Esophagus muscularis mucosa (tissue), 4 donors: ENCODE measurements at places on chromosomes 16 and 17. TPM values are rescaled to one million over a fixed set of nuclear protein-coding genes. Genes with fewer than 3 reads are reported as not detected.

DNA sequence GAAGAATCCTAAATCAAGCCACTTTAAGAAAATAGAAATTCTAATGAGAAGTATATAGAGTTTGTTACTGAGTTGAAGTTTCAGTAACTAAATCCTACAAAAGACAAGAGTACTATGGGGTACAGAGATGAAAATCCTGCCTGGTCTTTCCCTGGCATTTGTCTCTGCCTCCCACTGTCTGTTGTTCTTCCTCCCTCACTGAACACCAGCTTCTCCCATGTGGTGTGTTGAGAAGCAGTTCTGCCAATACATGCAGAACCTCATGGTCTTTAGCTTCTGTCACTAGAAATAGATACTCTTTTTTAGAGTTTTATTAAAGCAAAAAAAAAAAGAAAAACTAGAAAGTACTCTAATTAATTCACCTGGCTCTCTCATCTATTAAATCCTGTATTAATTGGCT lies 664.4 kb downstream of the CDH8 start:
- no peak for DNase-seq
- H3K27ac ChIP-seq, result no peak overlapping the region
- H3K36me3 ChIP-seq, result no peaks in the 10 kb centered on the region
- no peaks in the 10 kb centered on the region for H3K4me1 ChIP-seq
- no peak overlapping the region for H3K4me3 ChIP-seq
- H3K27me3 ChIP-seq, result no peaks in the 10 kb centered on the region

- H3K36me3 ChIP-seq, result peaks cover 9% of the 10 kb centered on the region
- H3K27me3 ChIP-seq, result no peaks in the 10 kb centered on the region
- peak overlapping the region; percentile 97 for H3K27ac ChIP-seq
Observed at GRCh38 chr17:9244066-9245052, 223.0 kb downstream of the NTN1 start.

DNA sequence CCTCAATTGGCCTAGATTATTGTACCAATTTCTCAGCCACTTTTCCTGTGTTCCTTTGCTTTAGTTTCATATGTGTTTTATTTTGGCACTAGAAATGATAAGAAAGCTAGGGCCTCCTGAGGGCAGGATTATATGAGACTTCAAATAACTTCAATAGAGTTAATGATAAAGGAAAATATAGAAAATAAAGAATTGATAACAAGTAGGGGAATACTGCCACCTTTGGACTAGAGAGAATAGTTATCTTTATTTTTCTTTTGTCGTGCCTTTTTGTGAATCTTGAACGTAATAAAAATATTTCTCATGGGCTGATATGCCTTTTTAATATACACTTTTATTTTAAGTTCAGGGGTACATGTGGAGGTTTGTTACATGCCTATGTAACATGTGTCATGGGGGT lies 29.3 kb upstream of the RBL2 start:
- no peak overlapping the region for H3K4me3 ChIP-seq
- H3K36me3 ChIP-seq, result no peaks in the 10 kb centered on the region
- H3K27me3 ChIP-seq, result no peaks in the 10 kb centered on the region

PYDC1 gene
- not detected for total RNA-seq

DNA sequence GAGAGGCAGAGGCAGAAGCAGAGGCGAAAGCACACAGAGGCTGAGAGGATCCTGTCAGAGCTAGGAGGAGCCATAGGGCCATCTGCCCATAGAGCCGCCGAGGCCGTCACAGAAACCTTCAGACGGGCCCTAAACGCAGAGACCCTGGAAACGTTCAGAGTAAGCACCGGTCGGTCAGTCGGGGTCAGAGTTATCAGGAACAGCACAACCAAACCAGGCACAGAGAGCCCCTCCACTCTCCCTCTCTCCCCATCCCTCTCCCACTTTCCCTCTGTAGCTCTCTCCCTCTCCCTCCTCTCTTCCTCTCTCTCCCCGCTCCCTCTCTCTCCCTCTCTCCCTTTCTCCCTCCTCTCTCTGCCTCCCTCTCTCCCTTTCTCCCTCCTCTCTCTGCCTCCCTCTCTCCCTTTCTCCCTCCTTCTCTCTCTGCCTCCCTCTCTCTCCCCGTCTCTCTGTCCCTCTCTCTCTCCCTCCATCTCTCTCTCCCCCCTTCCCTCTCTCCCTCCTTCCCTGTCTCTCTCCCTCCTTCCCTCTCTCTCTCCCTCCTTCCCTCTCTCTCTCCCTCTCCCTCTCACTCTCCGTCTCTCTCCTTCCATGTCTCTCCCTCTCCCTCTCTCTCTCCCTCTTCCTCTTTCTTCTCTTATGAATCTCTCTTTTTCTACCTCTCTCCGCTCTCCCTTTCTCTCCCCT lies 138.9 kb downstream of the C16orf95 start:
- peaks cover 42% of the 10 kb centered on the region for H3K27me3 ChIP-seq
- no peak for DNase-seq
- H3K4me1 ChIP-seq, result peaks cover 4% of the 10 kb centered on the region
- no peaks in the 10 kb centered on the region for H3K36me3 ChIP-seq
- H3K27ac ChIP-seq, result no peak overlapping the region

TMEM132E gene
- not detected for total RNA-seq

- H3K4me3 ChIP-seq, result no peak overlapping the region
- no peak for DNase-seq
- H3K36me3 ChIP-seq, result peaks cover 27% of the 10 kb centered on the region
- H3K4me1 ChIP-seq, result no peaks in the 10 kb centered on the region
- no peaks in the 10 kb centered on the region for H3K27me3 ChIP-seq
Observed at GRCh38 chr16:69870761-69871160, 80.4 kb upstream of the CLEC18A start.

GCGR gene
- 0.40 TPM for total RNA-seq

- no peaks in the 10 kb centered on the region for H3K27me3 ChIP-seq
- no peak for DNase-seq
- H3K4me1 ChIP-seq, result peaks cover 9% of the 10 kb centered on the region
- H3K36me3 ChIP-seq, result no peaks in the 10 kb centered on the region
- peak overlapping the region; percentile 50 for H3K4me3 ChIP-seq
Observed at GRCh38 chr16:89257281-89257731, 39.8 kb downstream of the ZNF778 start.

- no peak overlapping the region for H3K4me3 ChIP-seq
- H3K27me3 ChIP-seq, result peaks cover 93% of the 10 kb centered on the region
- H3K36me3 ChIP-seq, result no peaks in the 10 kb centered on the region
Observed at GRCh38 chr17:35747540-35748017, 5.5 kb downstream of the GAS2L2 start.

GRCh38 chr17:62916684-62917571 lies 49.1 kb upstream of the TANC2 start:
- H3K36me3 ChIP-seq, result no peaks in the 10 kb centered on the region
- no peak overlapping the region for H3K4me3 ChIP-seq
- no peaks in the 10 kb centered on the region for H3K4me1 ChIP-seq
- H3K27ac ChIP-seq, result peak overlapping the region; percentile 12

DNA sequence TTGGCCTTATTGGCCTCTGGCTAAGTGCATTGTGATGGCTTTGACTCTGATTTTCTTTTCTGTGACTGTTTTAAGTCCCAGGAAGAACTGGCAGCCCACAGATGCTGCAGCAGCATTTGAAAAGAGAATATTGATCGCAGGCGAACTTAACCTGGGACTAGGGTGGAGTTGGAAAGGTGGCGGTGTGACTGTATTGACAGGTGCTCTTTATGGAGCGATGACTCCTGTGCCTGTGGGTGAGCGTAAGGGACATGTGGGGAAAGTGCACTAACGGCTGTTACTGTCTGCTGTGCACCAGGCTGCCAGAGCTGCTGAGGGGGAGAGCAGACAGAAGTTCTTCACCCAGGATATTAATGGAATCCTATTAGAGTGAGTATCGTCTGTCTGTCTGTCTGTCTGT lies 21.3 kb downstream of the UBN1 start:
- peaks cover 17% of the 10 kb centered on the region for H3K4me1 ChIP-seq
- H3K4me3 ChIP-seq, result no peak overlapping the region
- no peak overlapping the region for H3K27ac ChIP-seq
- DNase-seq, result no peak
- H3K27me3 ChIP-seq, result no peaks in the 10 kb centered on the region

DNA sequence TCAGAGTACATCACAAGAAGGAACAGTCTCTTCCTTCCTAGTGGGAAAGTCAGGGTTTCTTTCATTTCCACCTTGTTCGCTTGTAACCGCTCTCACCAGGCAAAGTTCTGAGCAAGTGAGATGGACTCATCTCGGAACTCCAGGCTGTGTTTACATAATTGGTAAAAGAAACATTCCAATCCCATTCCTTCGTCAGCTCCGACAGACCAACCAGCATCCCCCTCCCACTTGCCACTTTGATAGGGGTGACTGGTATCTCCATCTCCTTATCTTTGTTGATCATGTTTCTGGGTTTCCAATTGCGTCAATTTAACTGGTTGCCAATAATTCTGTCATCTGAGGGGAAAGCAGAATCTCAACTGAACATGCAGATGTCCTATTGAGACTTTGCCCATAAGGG lies 36.8 kb upstream of the LYRM9 start:
- no peaks in the 10 kb centered on the region for H3K36me3 ChIP-seq
- no peak overlapping the region for H3K4me3 ChIP-seq
- H3K27me3 ChIP-seq, result no peaks in the 10 kb centered on the region
- H3K4me1 ChIP-seq, result no peaks in the 10 kb centered on the region
- no peak overlapping the region for H3K27ac ChIP-seq
- no peak for DNase-seq

ITGAX gene
- 1.4 TPM for total RNA-seq

DNA sequence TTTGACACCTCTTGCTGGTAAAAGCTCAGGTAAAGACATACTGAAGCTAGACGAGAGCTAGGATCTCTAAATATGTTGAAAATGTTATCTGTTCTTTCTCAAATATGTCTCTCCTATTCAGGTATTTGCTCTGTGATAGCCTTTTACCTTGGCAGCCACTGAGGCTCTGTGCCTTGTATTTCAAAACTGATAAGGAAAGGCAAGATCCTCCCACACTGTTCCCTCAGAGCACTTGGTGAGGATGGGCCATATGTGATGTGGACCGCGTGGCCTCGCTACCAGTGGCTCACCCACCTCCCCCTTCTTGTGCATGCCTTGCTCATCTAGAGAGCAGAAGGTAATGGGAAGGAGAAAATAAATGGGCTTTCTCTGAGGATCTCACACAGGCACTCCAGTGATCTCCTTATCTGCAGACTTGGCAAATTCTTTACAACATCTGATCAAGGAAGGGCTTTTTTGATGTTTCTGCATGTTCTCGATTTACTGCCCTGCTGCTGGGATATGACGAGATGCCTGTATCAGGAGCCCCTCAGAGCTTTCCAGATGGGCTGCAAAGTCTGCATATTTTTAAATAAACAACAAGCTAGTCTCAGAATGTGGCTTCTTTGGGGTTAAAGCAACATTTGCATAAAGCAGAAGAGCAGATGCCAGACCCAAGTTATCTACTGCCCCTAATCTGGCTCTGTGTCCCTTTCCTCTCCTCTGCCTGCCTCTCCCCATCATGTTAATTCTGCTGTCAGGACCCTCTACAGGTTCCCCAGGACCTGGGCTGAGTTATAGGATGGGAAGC lies 16.9 kb downstream of the HOXB1 start:
- no peaks in the 10 kb centered on the region for H3K36me3 ChIP-seq
- H3K4me1 ChIP-seq, result no peaks in the 10 kb centered on the region
- H3K27ac ChIP-seq, result no peak overlapping the region

NSF gene
- 19.9 TPM for total RNA-seq
